Smooth muscle cell of bladder (primary cell): ENCODE measurements at places on chromosomes 12 and 14. TPM values are rescaled to one million over a fixed set of nuclear protein-coding genes. Genes with fewer than 3 reads are reported as not detected.

DDX55 gene
- total RNA-seq: 11.4 and 19.0 TPM in 2 replicates

RNASE7 gene
- not detected in 2 replicates for total RNA-seq

CD163L1 gene
- total RNA-seq: 0.09 and 0.28 TPM in 2 replicates

CDKN3 gene
- total RNA-seq: 15.1 and 17.4 TPM in 2 replicates

MVK gene
- 17.3 and 20.5 TPM in 2 replicates for total RNA-seq

ETFBKMT gene
- total RNA-seq: 3.2 and 3.3 TPM in 2 replicates

ST8SIA1 gene
- 0.65 and 0.71 TPM in 2 replicates for total RNA-seq

CD4 gene
- total RNA-seq: 0.28 and 0.43 TPM in 2 replicates

PRICKLE1 gene
- 4.3 and 14.6 TPM in 2 replicates for total RNA-seq

MYF5 gene
- total RNA-seq: not detected in 2 replicates

RNF212B gene
- not detected in 2 replicates for total RNA-seq

ARMH4 gene
- total RNA-seq: 1.00 and 4.0 TPM in 2 replicates

LGALS3 gene
- 140 and 168 TPM in 2 replicates for total RNA-seq

ZNF384 gene
- total RNA-seq: 6.8 and 10.4 TPM in 2 replicates

TAS2R19 gene
- 4.0 and 4.1 TPM in 2 replicates for total RNA-seq

LRRC43 gene
- 1.00 and 2.6 TPM in 2 replicates for total RNA-seq

CYP27B1 gene
- total RNA-seq: 0.14 and 0.28 TPM in 2 replicates

LTB4R gene
- 0.71 and 1.9 TPM in 2 replicates for total RNA-seq

ALG10B gene
- 1.4 and 2.4 TPM in 2 replicates for total RNA-seq

TPH2 gene
- total RNA-seq: not detected in 2 replicates

CACNA1C gene
- total RNA-seq: 5.0 and 10.1 TPM in 2 replicates

CARMIL3 gene
- total RNA-seq: under 0.01 TPM in 2 replicates

SMIM41 gene
- total RNA-seq: 1.4 and 9.8 TPM in 2 replicates

NOVA1 gene
- total RNA-seq: 1.4 and 1.6 TPM in 2 replicates

IL26 gene
- not detected in 2 replicates for total RNA-seq

TCL1A gene
- not detected in 2 replicates for total RNA-seq

LRP1-AS gene
- not detected in 2 replicates for total RNA-seq

GARIN6 gene
- total RNA-seq: not detected in 2 replicates

GLRX5 gene
- 25.9 and 28.1 TPM in 2 replicates for total RNA-seq

RILPL1 gene
- 5.0 and 9.5 TPM in 2 replicates for total RNA-seq

DAZAP2 gene
- 53.8 and 54.2 TPM in 2 replicates for total RNA-seq

RHNO1 gene
- total RNA-seq: 13.6 and 14.9 TPM in 2 replicates

IFNG-AS1 gene
- total RNA-seq: not detected in 2 replicates

WNT5B gene
- 14.7 and 30.3 TPM in 2 replicates for total RNA-seq

RNASE9 gene
- total RNA-seq: not detected in 2 replicates

DPPA3 gene
- total RNA-seq: not detected in 2 replicates

INHBE gene
- 9.0 and 12.7 TPM in 2 replicates for total RNA-seq

TAS2R14 gene
- total RNA-seq: 1.7 and 2.4 TPM in 2 replicates

HOXC12 gene
- total RNA-seq: not detected in 2 replicates

MUCL1 gene
- total RNA-seq: not detected in 2 replicates

TOMM20L gene
- total RNA-seq: not detected in 2 replicates

FGD6 gene
- total RNA-seq: 3.6 and 6.2 TPM in 2 replicates

LRCOL1 gene
- 0.14 TPM in 1 of 2 replicates, not detected in the other for total RNA-seq

B4GALNT3 gene
- under 0.01 TPM in 1 of 2 replicates, not detected in the other for total RNA-seq

SERPINA4 gene
- not detected in 2 replicates for total RNA-seq

LALBA gene
- not detected in 2 replicates for total RNA-seq

DUSP6 gene
- total RNA-seq: 30.9 and 52.9 TPM in 2 replicates

NXPH4 gene
- total RNA-seq: 0.28 and 0.65 TPM in 2 replicates

C14orf39 gene
- not detected in 2 replicates for total RNA-seq

SYT1 gene
- total RNA-seq: 1.6 and 2.0 TPM in 2 replicates

KLHL33 gene
- 0.14 and 0.18 TPM in 2 replicates for total RNA-seq

SUPT16H gene
- total RNA-seq: 54.8 and 68.4 TPM in 2 replicates

PCED1B gene
- 0.57 and 1.3 TPM in 2 replicates for total RNA-seq

GSKIP gene
- total RNA-seq: 24.0 and 25.6 TPM in 2 replicates

MSRB3 gene
- total RNA-seq: 29.0 and 43.9 TPM in 2 replicates
